ENCODE measurements at places on chromosomes 3 and 15.

DNA sequence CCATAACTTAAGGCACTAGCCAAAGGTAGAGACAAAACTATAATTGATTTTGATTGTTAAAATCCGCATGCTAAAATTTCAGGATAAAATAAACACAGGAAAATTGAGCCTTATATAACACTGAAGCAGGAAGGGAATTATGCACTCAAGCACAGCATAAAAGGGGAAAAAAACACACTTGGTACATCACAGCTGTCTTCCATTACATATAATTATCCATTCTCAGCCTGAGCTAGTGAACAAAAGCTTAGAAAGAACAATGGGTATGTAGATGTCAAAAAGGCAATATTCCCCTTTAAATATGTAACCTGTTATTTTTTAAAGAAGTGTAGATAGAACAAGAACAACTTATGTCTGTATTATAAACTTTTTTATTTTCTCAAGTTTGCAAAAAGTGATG lies 899.2 kb downstream of the ROBO1 start:
- no peak for DNase-seq

GRCh38 chr3:126781889-126782491 lies 78.0 kb downstream of the CHCHD6 start:
- no peak for DNase-seq

- no peak for DNase-seq
These were observed 509.1 kb downstream of the SHQ1 start for GRCh38 chr3:72338942-72339669.

GRCh38 chr3:120839120-120839519 lies 68.9 kb upstream of the STXBP5L start:
- no peak for DNase-seq

GRCh38 chr15:29064290-29064689 lies 178.5 kb downstream of the APBA2 start:
- DNase-seq = no peak

DNA sequence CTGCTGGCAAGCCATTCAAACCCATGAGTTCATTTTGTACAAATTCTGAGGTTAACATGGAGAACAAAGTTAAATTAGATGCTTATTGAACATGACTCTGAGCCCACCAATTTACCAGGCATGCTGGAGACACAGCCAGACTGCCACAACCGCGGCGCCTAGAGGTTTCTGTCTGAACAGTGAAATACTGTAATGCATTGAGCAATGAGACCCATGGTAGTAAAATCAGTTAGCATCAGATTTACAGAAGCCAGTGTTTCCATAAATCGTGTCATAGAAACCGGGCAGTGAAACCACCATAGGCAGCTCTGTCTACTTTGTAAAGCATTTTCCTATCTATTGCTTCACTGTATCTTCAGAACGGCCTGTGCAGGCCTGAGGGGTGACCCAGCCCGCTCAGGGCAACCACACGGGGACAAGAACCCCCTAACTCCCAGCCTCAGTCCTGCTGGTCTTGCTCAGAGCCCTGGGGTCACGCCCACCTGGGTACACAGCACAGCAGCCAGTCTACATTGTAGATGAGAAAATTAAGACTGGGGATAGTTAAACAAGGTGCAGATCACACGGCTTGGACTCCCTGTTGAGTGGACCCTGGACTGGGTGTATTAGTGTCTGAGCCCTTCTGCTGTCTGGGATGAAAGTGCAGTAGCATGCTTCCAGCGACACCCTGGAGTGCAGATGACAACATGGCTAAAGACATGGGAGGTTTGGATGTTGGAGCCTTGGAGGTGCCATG lies 44.2 kb downstream of the MGLL start:
- DNase-seq = no peak

DNA sequence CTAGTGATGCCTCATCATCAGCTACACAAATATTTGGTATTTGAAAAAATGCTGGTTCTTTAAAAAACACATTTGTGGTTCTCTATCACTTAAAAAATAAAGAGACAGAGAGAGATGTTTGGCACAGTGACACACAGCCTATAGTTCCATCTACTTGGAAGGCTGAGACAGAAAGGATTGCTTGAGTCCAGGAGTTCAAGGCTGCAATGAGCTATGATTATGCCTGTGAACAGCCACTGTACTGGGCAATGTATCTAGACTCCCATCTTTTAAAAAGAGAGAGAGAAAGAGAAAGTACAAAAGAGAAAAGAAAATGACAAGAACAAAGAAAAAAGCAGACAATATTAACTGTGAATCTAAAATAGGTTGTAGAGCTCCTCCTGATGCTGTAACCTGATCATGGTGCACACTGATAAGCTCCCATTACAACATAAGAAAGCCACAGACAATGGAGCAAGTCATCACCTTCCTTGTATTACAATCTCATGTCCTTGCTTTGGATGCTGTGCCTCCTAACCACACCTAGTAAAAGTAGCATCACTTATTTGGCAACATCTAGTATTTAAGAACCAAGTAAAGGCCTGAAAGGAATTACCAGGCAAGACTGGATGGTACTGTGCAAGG lies 31.7 kb upstream of the MAP4 start:
- DNase-seq = no peak

GRCh38 chr3:85740561-85740960 lies 781.8 kb downstream of the CADM2 start:
- no peak for DNase-seq

DNA sequence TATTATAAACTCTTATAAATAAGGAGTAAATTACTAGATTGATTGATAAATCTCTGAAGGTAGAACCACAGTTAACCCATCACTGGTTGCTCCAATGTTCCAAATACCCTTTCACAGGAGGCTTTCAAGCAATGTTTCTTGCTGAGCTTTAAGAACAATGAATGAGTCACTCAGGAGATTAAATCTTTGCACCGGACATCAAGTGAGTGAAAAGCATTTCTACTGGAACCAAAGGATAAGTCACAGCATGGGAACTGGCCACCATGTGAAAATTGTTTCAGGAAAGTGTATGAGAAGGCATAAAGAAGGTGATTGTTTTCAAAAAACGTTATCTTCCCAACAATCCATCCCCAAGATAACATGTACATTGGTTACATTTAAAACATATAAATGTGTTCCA lies 90.6 kb downstream of the CNTN3 start:
- no peak for DNase-seq
